ENCODE measurements at places on chromosomes 13 and 19. TPM values are rescaled to one million over a fixed set of nuclear protein-coding genes. Genes with fewer than 3 reads are reported as not detected.

Gene ZNF708
- 5.9 TPM for total RNA-seq

Gene ZIM2
- total RNA-seq = not detected

Gene ZNF69
- 0.91 TPM for total RNA-seq

Gene CGB1
- not detected for total RNA-seq

Gene CEACAM8
- total RNA-seq = not detected

Gene DACH1
- total RNA-seq = 4.5 TPM

Gene TGFBR3L
- 2.3 TPM for total RNA-seq

Gene ODAD3
- under 0.01 TPM for total RNA-seq

Gene ZNF578
- 0.30 TPM for total RNA-seq

Gene ZNF525
- 5.8 TPM for total RNA-seq

Gene KLHL26
- total RNA-seq = 4.2 TPM

Gene IGFL3
- total RNA-seq = 0.32 TPM

Gene CELF5
- not detected for total RNA-seq

Gene CEACAM3
- not detected for total RNA-seq

Gene PODNL1
- not detected for total RNA-seq

Gene ICAM5
- total RNA-seq = under 0.01 TPM

Gene PLIN5
- total RNA-seq = not detected

Gene FCAR
- not detected for total RNA-seq

Gene CRLF1
- total RNA-seq = not detected

Gene CFAP97D2
- not detected for total RNA-seq

Gene KLK3
- not detected for total RNA-seq

Gene S1PR2
- total RNA-seq = 0.61 TPM

Gene CPAMD8
- 0.30 TPM for total RNA-seq

Gene OSCAR
- total RNA-seq = not detected

Gene COMP
- total RNA-seq = not detected

Gene ZNF136
- total RNA-seq = 5.2 TPM

Gene BRSK1
- 0.65 TPM for total RNA-seq

Gene KIR3DL1
- total RNA-seq = not detected

Gene NCLN
- 47.7 TPM for total RNA-seq

Gene GPR4
- total RNA-seq = 1.5 TPM

Gene ATP1A3
- total RNA-seq = 0.15 TPM

Measured in epithelial cell of umbilical artery (primary cell).